ENCODE measurements at places on chromosomes 2 and 18. TPM values are rescaled to one million over a fixed set of nuclear protein-coding genes. Genes with fewer than 3 reads are reported as not detected.

CACNB4 gene
- 0.43 TPM for polyA plus RNA-seq

SNORC gene
- not detected for polyA plus RNA-seq

LYPD1 gene
- not detected for polyA plus RNA-seq

SLC35F5 gene
- 7.1 TPM for polyA plus RNA-seq

PROKR1 gene
- polyA plus RNA-seq, result not detected

NIF3L1 gene
- polyA plus RNA-seq, result 16.4 TPM

NEU2 gene
- polyA plus RNA-seq, result not detected

NRP2 gene
- 0.55 TPM for polyA plus RNA-seq

HRH4 gene
- polyA plus RNA-seq, result not detected

GAL3ST2 gene
- not detected for polyA plus RNA-seq

RFX8 gene
- not detected for polyA plus RNA-seq

SPAST gene
- 14.3 TPM for polyA plus RNA-seq

HTR2B gene
- not detected for polyA plus RNA-seq

DUSP19 gene
- 0.50 TPM for polyA plus RNA-seq

SULT1C4 gene
- polyA plus RNA-seq, result not detected

GNLY gene
- polyA plus RNA-seq, result 64.8 TPM

AGAP1 gene
- not detected for polyA plus RNA-seq

TNFRSF11A gene
- polyA plus RNA-seq, result not detected

GCG gene
- polyA plus RNA-seq, result not detected

FHL2 gene
- polyA plus RNA-seq, result 0.15 TPM

C1QL2 gene
- not detected for polyA plus RNA-seq

GYPC gene
- polyA plus RNA-seq, result 111 TPM

SYT4 gene
- not detected for polyA plus RNA-seq

NAT8 gene
- not detected for polyA plus RNA-seq

IL36A gene
- not detected for polyA plus RNA-seq

CPLX4 gene
- polyA plus RNA-seq, result not detected
